ENCODE measurements at places on chromosomes 4 and X. TPM values are rescaled to one million over a fixed set of nuclear protein-coding genes. Genes with fewer than 3 reads are reported as not detected.
A peak's percentile ranks its signal among the peaks of the same experiment; 100 is the strongest.

GRCh38 chrX:18643243-18643642 lies 28.7 kb downstream of the RS1 start:
- DNase-seq, result no peak
- H3K36me3 ChIP-seq, result no peaks in the 10 kb centered on the region
- H3K4me3 ChIP-seq, result no peak overlapping the region
- no peaks in the 10 kb centered on the region for H3K27me3 ChIP-seq
- H3K27ac ChIP-seq, result no peak overlapping the region
- H3K4me1 ChIP-seq, result no peaks in the 10 kb centered on the region

DNA sequence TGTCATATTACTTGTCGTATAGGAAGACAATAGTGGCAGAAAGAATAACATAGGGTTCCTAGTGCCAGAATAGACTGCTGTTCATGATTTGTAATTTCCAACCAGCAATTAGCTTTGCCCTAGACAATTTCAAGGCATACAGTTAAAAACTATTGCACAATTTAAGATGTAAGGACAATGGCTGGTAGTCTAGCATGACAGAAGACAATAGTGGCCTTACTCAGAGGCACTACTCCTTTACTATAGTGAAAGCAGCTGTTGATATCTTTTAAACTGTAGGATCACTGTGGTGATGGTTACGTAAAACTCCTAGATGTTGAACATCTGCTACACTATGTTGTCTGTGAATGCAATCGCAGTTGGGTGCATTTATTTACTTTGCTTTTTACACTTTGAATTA lies 234.5 kb downstream of the RBMX2 start:
- no peaks in the 10 kb centered on the region for H3K27me3 ChIP-seq
- DNase-seq, result no peak
- H3K4me1 ChIP-seq, result no peaks in the 10 kb centered on the region
- no peak overlapping the region for H3K4me3 ChIP-seq

The CXCL8 gene
- total RNA-seq, result 0.42 TPM

The TLR7 gene
- total RNA-seq, result not detected

The ADAM29 gene
- total RNA-seq, result not detected

DNA sequence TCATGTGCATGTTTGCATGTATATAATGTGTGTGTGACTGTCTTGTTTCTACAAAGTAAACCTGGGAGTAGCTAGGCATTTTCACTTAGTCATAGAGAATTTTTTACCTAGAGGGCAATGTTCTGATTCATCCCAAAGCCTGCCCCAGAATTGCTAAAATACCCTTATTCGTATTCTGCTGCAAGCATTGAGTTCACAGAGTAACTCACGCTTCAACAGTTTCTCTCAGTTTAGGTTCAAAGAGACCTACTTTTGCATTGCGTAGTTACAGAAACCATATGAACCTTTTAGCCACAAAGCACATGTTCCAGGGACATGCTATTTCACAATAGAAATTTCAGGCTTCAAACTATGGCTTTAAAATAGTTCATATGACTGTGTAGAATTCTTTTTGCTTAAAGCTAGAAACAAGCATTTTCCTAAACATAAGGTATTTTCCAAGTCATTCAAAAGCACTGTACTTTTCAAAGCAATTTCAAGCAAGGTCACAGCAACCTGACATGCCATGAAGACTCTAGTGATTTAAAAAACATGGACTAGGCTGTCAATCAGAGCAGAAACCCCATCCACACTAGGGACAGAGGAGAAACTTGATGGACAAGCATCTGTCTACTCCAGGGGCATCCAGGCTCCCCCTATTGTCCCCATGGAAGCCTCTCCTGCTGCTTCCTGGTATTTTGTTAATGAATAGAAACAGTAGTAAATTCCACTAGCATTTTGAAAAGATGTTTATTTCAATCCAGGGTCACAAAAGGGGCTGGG lies 81.5 kb upstream of the MAPK10 start:
- no peak overlapping the region for H3K27ac ChIP-seq
- H3K4me1 ChIP-seq, result no peaks in the 10 kb centered on the region
- DNase-seq, result no peak
- H3K36me3 ChIP-seq, result no peaks in the 10 kb centered on the region
- H3K27me3 ChIP-seq, result no peaks in the 10 kb centered on the region

DNA sequence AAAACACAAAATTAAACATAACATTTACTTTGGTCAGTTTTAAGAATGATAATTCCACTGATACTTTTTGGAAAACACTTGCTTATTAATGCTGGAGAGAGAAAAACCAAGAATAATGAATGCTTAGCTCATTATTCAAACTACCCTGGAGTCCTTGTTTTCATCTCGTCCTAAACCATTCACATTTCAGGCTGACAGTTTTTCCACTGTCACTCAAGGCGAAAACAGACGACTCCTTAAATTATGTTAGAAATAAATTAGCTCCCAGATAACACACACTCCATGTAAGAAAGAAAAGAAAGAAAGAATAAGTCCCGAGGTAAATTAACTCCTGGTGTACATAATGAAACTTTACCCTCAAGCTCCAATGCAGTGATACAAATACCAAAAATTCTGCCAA lies 33.5 kb downstream of the TLR10 start:
- H3K27me3 ChIP-seq, result no peaks in the 10 kb centered on the region
- H3K36me3 ChIP-seq, result no peaks in the 10 kb centered on the region
- H3K27ac ChIP-seq, result no peak overlapping the region
- no peaks in the 10 kb centered on the region for H3K4me1 ChIP-seq
- no peak overlapping the region for H3K4me3 ChIP-seq

- H3K27ac ChIP-seq, result no peak overlapping the region
- H3K4me3 ChIP-seq, result peak overlapping the region; percentile 16
Observed at GRCh38 chr4:56654238-56654632, 26.9 kb downstream of the HOPX start.

The DACH2 gene
- not detected for total RNA-seq

DNA sequence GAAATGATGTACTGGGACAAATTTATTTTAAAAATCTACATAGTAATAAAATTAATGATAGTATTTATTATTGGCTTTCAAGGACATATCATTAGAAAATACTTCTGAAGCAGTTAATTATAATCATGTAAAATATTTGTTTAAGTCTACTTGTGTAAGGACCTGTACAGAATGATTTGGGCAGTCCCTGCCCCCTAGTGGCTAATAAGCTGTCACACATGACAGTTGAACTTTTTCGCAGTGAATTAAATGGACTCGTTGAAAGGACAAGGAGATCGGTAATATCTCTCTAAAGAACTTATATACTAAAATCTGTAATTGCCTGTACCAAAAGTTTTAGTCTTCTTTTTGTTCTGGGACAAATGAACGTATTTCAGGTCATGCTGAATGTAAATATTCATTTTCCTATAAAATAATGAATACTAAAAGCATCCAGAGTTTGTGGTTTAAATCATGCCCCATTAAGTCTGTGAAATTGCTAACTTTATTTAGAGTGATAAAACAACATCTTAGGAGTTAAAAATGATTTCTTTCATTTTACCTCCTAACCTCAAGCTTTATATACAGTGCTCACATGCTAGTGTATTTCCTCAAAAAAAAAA lies 13.6 kb downstream of the EXOC1 start:
- H3K36me3 ChIP-seq, result peaks cover 44% of the 10 kb centered on the region
- H3K27me3 ChIP-seq, result no peaks in the 10 kb centered on the region
- no peaks in the 10 kb centered on the region for H3K4me1 ChIP-seq
- no peak overlapping the region for H3K4me3 ChIP-seq

GRCh38 chr4:151223465-151223864 lies 53.5 kb upstream of the PRSS48 start:
- H3K4me3 ChIP-seq, result no peak overlapping the region
- no peak overlapping the region for H3K27ac ChIP-seq
- no peak for DNase-seq
- no peaks in the 10 kb centered on the region for H3K4me1 ChIP-seq

- H3K27ac ChIP-seq, result no peak overlapping the region
- H3K4me3 ChIP-seq, result no peak overlapping the region
- H3K36me3 ChIP-seq, result no peaks in the 10 kb centered on the region
- no peaks in the 10 kb centered on the region for H3K27me3 ChIP-seq
- H3K4me1 ChIP-seq, result peaks cover 6% of the 10 kb centered on the region
- no peak for DNase-seq
Observed at GRCh38 chr4:37749398-37749988, 63.3 kb upstream of the RELL1 start.

All from CD8-positive, alpha-beta memory T cell (primary cell).